ENCODE measurements at places on chromosomes 13 and 19. TPM values are rescaled to one million over a fixed set of nuclear protein-coding genes. Genes with fewer than 3 reads are reported as not detected.

- DNase-seq = no peak
Measured at GRCh38 chr13:104635879-104636278, 1569.7 kb upstream of the SLC10A2 start.

DNA sequence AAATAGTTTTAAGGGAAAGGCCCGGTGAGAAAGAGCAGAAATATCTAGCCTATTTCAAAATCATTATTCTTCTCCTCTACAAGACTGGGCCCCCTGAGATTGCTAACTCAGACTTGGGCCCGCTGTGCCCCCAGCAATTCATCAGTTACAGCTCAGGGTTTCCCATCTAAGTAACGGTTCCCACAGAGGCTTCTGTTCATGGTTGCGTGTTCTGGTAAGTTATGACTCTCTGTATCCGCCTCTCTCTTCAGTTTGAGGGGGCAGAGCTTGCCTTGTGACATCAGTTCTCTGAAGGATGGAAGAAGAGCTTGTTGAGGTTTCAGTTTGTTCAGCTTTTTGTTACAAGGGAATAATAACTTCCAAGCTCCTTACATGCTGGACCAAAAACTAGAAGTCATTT is 11.6 kb downstream of the ZNF57 start:
- DNase-seq = no peak

GRCh38 chr19:2250766-2251105 is 1.6 kb downstream of the AMH start:
- no peak for DNase-seq

DNA sequence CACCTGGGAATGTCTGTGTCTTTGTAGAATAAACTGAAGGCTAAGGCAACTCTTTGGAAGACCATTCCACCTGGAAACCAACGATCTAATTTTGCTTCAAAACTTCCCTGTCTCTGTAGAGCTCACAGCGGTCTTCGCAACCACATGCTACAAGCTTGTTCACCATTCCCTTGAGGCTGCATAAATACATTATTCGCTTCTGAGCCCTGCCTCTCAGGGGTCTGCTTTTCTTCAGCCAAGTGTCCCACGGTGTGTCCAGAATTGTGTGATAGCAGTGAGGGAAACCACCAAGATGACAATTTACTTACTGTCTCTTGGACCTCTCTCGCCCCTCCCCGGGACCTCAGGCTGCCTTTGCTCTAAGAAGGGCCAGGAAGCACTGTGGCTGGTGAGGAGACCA is 51.1 kb downstream of the GPR12 start:
- DNase-seq = no peak

- peak; percentile 96 for DNase-seq
Measured at GRCh38 chr19:20039203-20039723, at the start of gene ZNF682. TSS of gene ZNF682 (minus strand) at chr19:20039505. CDS start at chr19:20039345, 160 bp downstream.

GRCh38 chr19:11986754-11987153 is 21.9 kb downstream of the ZNF763 start:
- no peak for DNase-seq

GRCh38 chr19:2804156-2805004 is 15.3 kb upstream of the ZNF554 start:
- DNase-seq = no peak

- DNase-seq = no peak
Measured at GRCh38 chr19:18086590-18087138, at the start of gene IL12RB1. TSS of gene IL12RB1 (minus strand) at chr19:18086934. CDS start at chr19:18086823, 111 bp downstream.

GRCh38 chr13:110265682-110266430 is 41.1 kb downstream of the COL4A1 start:
- peak; percentile 60 for DNase-seq

DNA sequence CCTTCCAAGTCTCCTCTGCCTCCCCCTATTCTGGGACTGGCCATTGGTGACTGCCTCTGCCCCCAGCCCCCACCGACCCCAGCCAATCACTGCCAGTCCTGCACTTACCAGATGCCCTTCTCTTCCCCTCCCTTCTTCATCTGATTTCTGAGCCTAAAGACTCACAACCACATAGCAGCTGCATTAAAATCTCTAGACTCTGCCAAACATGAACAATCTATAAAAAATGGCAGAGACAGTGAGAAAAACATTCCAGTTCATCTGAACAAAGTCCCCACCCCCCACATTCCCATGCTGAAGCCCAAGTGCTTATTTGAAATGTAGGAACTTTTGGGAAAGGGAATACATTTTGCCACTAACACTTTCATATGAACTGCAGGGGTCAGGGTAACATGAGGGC is 60.8 kb downstream of the KCTD12 start:
- no peak for DNase-seq

DNA sequence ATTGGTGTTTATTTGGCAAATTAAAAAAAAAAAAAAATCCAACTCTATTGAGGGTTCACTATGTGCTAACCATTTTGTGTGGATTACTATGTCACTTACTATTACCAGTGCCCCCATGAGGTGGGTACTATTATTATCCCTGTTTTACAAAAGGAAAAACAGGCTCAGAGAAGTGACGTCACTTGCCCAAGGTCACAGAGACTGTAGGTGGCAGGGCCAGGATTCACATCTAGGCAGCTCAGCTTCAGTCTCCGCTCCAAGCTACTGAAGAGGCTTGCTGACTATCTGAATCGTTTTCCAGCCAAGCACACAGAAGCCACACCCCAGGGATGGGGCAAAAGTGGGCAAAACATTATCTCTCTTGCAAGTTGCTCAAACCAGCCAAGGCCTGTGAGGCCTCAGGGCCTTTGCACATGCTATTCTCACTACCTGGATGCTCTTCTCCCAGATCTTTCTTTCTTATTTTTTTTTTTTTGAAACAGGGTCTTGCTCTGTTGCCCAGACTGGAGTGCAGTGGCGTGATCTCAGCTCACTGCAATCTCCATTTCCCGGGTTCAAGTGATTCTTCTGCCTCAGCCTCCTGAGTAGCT is 4.8 kb upstream of the ANGPTL8 start:
- DNase-seq = no peak

DNA sequence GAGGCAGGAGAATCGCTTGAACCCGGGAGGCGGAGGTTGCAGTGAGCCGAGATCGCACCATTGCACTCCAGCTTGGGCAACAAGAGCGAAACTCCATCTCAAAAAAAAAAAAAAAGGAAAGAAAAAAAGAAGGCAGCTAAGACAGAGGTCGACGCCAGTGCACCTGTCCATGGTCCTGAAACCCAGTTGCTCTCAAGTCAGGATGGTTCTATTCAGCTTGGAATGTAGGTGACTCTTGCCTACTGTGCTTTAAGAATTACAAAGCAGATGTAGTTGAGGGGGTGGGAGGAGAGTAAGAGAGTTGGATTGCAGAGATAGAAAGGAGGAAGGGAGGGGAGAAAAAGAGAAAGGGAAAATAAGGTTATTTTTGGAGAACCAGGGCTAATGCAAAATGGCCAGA is 18.7 kb downstream of the CACNG7 start:
- DNase-seq = peak; percentile 48

DNA sequence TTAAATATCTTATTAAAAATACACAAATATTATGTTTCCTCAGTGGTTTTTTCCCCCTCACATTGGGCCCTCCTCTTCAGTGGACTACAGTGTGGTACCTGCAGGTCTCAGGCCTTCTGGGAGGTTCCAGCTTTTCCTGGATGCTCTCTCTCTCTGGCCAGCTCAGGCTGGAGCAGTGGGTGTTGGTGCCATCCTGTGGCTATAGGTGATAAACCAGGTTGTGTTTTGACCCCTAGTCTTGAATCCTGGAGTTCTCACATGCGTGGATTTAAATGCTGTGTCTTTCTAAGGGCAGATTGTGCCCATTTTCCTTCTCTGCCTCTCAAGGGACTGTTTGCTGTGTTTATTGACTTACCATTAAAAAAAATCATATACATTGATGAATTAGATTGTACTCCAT is 41.2 kb upstream of the ZNF527 start:
- DNase-seq = no peak

GRCh38 chr19:8333767-8334457 is 9.2 kb downstream of the KANK3 start:
- no peak for DNase-seq

DNA sequence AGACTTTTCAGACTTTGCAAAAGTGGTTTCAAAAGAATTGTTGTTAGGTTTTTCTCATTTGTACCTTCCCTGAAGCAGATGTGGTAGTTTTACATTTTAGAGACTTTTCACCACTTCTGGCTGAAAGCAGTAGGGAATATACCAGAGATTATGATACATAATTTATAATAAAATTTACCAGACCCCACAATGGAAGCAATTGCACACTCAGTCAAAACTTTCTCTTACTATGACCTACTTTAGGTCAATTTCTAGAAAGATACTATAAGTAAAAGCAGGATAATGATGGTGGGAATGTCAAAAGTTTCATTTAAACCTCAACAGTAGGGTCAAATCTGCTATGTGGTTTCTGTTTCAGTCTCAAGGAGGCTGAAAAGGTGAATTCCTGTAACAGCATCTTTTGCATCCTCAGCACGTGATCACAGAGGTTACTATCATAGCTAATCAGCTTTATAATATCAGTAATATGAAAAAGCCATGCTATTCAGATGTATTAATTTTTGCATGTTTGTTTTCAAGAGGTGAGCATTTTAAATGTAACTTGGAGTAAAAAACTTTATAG is 26.9 kb downstream of the PCCA start:
- DNase-seq = no peak

DNA sequence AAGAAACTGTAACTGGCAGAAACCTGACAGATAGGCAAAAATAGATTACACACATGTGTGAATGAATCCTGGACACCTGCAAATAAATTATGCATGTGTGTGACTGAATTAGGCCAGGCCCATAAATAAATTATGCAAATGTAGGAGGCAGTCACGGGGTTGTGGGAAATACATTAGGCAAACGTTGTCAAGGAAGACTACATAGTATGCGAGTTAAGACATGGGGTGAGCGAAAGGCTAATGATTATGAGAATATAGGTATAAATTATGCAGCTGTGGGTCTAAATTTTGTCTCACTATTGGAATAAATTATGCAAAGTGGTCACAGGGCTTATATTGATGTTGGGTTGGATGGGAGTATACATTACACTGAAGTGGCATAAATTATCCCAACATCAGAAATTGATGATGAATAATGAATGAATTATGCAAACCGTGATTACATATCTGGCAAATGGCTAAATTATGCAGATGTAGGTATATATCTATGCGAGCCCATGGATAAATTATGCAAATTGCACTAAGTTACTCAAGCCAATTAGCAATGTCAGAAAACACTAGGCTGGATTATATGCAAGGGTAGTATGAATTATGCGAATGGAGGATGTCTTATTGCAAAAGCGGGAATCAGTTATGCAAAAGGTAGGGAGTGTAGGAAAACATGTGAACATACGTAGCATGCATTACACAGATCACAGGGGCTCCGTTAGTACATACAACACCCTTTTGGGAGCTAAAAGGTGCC is 6.8 kb downstream of the SLC8A2 start:
- DNase-seq = no peak

DNA sequence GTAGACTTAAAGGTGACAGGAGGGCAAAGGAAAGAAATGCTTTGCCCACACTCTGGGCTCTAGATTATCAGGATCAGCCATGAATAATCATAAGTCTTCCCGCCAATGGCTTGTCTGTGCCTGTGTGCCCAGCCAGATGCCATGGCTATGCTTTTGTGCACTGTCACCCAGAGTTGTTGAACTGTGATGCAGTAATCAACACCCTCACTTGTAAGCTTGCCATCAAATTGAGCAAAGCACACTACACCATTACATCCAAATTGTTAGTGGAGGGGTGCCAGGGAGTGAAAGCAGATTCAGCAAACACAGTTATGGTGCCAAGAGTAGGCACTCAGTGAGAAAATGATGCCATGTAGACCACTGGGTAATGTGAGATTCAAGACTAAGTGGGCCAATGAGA is 845.3 kb upstream of the MIR17HG start:
- peak; percentile 74 for DNase-seq

- no peak for DNase-seq
Measured at GRCh38 chr19:11574689-11575088, 2.8 kb downstream of the ACP5 start.

- DNase-seq = peak; percentile 98
Measured at GRCh38 chr19:40690693-40691420, 406 bp upstream of the NUMBL start.

- DNase-seq = no peak
Measured at GRCh38 chr19:17687141-17687856, 855 bp downstream of the UNC13A start.

DNA sequence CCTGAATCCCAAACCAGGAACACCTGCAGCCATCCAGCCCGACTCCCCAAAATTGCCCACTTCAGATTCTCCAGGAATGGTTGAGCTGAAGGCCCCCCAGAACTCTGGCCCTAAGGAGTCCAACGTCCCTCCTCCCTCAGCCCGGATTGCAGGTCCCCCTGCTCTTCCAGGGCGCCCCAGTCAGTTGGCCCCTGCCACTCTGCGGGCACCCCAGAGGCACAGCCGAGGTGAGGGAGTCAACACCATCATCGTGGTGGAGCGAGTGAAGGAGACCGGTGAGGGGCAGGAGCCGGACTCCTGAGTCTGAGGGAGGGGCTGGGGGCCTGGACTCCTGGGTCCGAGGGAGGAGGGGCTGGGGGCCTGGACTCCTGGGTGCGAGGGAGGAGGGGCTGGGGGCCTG is 2.2 kb downstream of the GFY start:
- no peak for DNase-seq

DNA sequence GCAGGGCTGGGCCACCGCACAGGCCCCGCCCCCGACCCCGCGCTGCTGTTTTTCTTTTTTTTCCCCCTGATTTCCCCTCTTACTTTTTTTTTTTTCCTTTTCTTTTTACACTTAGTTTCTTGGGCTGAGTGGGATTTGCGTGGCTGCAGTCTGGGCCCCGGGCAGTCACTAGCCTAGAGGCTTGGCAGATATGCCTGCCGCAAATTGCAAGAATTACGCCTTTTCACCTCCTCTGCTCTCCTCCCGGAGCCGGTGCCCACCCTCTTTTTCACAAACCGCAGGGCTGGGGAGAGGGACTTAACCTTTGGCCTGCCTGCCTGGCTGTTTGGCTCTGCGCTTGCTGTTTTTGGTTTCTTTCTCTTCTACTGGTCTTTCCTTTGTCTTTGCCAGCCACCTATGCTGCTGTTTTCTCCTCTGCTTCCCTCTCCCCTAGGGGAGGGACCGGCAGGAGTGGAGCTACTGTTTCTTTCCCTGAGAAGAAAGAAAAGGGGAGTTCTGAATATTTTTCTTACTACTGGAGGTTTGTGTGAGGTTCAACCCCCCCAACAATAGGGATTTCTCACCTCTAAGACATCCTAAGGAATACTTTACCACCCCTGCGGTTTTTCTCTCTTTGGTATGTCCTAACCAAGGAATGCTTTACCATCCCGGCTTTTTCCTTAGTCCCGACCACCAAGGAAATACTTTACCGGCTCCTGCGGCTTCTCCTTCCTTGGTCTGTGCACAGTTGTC is 11.0 kb downstream of the ZNF552 start:
- DNase-seq = no peak

The TM9SF2 gene
- 53.0 TPM for polyA plus RNA-seq

The FGF9 gene
- polyA plus RNA-seq = 9.6 TPM

The NALCN gene
- 3.1 TPM for polyA plus RNA-seq

The EGLN2 gene
- polyA plus RNA-seq = 75.3 TPM

The WDR18 gene
- polyA plus RNA-seq = 66.4 TPM

The SERPINE3 gene
- polyA plus RNA-seq = 0.01 TPM

The PRTN3 gene
- polyA plus RNA-seq = 0.12 TPM

The UNC13A gene
- polyA plus RNA-seq = 0.44 TPM

The ATXN8OS gene
- polyA plus RNA-seq = not detected

Data from heart right ventricle (tissue), 16 donors.